T-helper 1 cell (primary cell): ENCODE measurements at places on chromosomes 2 and 18.

DNA sequence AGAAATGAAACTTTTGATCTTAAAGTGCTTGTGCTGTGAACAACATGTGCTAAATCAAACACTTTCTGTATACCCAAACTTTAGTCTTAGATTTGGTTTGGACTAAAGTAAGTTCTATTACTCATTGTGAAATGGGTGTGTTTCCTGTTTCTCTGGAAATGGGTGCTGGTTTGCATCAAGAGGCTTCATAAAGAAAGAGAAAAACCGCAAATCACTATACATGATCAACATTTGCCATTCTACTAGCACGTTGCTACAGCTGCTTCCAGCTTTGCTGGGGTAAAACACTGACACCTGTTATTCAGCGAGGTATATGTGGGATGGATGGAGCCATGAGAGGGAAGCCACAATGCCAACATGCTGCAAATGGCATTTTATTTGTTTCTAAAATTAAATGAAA, 547.0 kb upstream of the ACVR2A start:
- peak; percentile 91 for DNase-seq

DNA sequence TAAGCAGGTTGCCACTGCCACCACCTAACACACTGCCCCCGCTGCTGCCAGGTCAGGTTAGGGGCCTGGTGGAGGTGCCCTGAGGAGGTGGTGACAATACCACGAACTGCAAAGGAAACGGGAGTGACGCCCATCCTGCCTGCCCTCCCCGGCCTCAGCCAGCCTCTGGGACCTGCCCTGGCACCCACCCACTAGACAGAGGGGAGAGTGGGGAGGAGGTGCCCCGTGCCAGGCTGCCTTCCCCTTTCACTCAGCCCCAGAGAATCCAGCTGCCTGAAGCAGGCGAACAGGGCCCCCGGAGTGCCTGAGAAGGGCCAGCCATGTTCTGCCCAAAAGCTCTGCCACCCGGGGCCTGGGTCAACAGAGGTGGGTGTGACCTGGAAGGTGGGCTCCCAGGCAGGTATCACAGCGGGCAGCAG, 44.5 kb upstream of the FOSL2 start:
- DNase-seq: peak; percentile 31

DNA sequence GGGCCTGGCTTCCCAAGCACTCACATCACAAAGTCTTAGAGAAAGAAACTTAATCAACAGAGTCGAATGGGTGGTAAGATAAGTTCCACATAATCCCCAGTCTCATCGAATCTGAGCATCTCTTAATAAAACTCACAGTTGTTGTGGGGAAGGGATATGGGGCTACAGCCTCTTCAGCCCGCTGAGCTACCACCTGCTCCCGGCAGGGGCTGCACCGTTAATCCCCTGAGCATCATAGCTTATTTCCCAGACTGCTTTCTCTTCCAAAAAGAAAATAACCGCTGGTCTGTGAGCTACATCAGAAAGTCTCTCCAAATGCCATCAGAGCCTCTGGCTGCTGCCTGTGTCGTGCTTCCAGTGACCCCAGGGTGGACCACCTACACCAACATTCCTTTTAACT, 139.4 kb upstream of the CELF4 start:
- no peak for DNase-seq

DNA sequence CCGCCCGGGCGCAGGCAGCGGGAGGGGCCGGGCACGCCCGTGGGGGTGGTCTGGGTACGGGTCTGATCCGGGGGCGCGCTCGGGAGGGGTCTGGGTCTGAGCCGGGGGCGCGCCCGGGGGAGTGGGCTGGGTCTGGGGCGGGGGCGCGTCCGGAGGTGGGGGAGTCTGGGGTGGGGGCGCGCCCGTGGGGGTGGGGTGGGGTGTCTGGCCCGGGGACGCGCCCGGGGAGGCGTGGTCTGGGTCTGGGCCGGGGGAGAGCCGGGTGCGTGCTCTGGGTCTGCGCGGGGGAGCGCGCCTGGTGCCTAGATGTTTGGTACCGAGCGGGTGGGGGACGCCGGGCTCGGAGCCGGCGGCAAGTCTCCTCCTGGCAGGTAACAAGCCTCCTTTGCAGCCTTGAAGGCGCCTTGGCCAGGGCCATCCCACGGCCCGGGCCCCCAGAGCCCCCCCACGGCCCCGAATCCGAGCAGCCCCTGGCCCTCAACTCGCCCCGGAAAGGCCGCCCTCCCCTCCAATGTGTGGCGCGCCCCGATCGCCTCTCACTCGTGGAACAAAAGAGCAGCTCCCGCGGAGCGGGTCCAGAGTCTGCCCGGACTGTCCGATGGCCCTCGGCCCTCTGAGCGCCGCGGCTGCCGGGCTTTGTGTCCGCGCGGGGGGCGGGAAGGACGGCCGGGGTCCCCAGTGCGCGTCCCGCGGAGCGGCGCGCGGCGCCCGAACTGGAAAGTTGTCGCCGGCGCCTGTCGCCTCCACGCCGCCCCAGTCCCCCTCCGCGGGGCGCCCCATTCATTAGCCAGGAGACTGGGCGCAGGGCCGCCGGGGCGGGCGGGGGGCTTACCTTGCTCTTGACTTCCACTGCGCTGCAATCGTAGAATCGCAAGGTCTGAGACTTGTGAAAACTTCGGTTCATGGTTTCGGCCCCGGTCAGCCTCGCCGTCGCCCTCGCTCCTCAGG, 595 bp downstream of the PARD6G start:
- DNase-seq: no peak

DNA sequence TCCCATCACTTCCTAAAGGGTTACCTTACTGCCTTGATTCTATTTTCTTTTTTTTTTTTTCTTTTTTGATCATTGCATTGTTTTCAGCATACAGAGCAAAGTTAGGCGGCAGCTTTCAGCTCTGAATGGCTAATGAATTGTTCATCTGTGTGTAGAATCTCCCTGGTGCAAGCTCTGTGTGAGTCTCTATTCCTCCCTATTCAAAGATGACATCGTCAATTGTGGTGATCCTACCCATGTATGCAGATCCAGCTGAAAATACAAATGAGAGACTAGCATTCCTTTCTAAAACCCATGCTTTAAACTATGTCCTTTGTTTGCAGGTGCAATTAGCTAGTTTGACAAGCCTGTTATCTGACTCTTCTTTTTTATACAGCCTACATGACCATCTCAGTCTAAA, 539.0 kb downstream of the ARHGAP15 start:
- DNase-seq: no peak

DNA sequence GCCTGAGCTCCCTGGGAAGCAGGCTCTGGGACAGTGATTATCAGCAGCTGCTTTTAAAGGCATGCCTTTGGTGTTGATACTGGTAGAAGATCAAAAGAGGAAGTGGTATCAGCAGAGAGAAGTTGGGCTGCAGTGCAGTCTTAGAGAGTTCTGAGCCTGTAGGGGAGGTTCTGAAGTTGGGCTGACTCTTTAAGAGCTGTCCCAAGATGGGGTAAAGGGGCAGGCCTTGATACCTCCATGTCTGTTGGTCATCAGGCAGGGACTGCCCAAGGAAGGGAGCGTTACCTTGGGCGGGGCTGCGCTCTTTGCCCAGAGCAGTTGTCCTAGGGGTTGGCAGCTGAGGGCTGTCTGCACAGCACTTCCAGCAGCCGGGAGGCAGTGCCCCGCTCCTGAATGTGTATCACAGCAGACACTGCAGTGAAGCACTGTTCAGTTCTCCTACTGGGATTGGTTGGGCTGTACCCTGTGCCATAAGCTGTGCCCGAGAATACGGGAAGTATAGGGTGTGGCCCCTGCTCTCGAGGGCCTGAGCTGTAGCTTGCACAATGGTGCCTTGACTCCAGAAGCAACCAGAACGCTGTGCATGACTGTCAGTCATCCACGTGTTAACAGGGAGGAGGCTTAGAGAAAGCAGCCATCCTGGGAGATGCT, 177.0 kb downstream of the CTIF start:
- no peak for DNase-seq

- DNase-seq: no peak
Measured at GRCh38 chr2:8584174-8585066, 97.4 kb upstream of the ID2 start.

DNA sequence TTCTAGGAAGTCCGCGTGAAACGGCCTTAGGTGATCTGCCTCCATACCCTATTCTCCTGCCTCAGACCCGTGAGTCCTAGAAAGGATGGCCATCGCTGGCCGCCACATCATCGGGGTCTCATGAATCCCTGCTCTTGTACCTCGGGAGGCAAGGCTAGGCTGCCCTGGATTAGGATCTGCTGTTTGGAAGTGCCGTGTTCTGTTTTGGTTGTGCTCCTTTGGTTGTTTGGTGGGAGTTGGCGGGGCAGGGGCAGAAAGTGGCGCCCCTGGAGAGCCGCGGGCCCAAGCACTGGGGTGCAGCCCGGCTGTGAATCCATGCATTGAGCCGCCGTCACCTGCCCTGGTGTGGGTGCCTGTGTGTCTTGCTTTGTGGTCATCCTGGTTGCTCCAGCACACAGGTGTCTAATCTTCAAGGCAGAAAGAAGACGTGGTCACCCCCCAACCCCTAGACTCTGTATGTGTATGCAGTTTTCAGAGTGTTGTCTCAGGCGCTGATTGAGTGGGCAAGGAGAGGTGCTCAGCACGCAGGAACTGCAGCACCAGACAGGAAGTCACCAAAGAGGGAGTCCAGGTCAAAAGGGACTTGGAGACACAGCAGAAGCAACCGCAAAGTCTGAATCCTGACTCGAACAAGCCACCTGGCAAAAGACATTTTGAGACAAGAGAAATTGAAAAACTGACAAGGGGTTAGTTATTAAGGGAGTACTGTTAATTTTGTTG, 80.0 kb upstream of the LDLRAD4 start:
- no peak for DNase-seq

DNA sequence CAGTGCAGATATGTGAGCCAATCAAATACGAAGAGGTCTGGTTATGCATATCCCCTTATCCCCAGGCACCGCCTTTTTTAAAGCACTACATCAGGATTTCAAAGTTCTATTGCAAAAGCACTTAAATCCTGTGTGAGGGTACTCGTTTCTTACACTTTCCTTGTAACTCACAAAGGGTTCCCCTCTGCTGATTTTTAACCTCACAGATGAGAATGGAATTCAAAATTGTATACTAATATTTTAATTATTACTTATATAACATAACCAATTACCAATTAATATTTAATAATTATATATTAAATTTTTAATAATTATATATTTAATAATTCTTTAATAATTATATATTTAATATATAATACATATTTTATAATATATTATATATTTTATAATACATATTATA, 126.2 kb upstream of the MAPRE2 start:
- no peak for DNase-seq

DNA sequence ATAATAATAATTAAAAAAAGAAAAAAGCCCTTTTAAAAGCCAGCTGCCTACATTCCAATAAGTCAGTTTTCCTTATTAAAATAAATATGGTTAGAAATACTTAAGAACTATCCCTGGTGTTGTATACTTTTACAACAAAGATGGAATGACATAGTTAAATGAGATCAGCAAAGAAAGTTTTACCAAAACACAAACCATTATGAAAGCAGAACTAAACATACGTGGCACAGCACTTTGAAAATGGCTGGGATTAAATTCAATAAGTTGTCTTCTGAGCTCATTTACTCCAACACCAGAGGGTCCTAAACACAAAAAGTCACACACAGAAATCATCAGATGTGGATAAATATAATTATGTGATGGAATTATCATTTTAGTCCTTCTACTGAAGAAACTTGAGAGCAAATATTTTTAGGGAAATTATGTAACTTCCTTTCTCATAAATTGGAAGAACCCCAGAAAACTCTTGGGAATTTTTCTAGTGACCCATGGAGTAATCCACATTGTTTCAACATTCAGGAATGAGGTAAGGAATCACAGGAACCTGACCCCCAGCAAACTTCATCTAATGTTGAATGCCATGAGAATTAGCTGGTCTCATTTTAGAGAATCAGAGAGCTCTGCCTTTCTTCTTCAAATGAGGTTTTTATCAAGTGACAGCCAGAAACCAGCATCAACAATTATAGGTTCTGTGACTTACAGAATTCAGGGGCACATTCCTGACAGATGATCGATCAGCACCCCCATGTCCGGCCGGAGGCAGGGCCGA, 11.5 kb upstream of the TMEM237 start:
- no peak for DNase-seq

- no peak for DNase-seq
Measured at GRCh38 chr2:24898122-24899109, 21.6 kb downstream of the ADCY3 start.

- no peak for DNase-seq
Measured at GRCh38 chr18:75304678-75305557, 94.3 kb downstream of the TSHZ1 start.

- no peak for DNase-seq
Measured at GRCh38 chr2:167764772-167765341, 482.5 kb downstream of the STK39 start.

DNA sequence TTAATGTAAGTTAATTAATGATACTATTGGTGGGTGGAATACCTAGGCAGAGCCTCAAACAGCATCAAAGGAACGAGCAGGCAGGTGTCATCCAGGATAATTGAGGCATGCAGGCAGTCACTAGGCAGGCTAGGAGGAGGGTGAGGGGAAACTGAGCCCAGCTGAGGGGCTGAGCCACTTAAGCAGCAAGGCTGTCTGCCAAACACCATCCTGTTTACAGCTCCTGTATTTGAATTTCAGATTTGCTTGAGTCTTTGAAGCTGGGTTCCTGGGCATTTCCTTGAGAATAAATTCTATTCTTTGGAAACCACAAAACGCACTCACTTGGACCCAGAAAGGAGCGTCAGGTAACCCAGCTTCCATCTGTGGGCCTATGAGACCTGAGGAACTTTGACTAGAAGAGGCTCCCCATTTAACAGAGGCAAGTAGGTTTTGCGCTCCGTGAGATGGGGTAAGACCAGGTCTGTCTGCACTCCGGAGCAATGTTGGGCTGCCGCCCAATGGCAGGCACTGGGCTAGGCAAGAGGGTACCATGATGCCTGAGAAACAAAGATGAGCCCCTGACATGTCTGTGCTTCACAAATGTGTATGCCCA, 2.0 kb downstream of the EDAR start:
- DNase-seq: peak; percentile 8

DNA sequence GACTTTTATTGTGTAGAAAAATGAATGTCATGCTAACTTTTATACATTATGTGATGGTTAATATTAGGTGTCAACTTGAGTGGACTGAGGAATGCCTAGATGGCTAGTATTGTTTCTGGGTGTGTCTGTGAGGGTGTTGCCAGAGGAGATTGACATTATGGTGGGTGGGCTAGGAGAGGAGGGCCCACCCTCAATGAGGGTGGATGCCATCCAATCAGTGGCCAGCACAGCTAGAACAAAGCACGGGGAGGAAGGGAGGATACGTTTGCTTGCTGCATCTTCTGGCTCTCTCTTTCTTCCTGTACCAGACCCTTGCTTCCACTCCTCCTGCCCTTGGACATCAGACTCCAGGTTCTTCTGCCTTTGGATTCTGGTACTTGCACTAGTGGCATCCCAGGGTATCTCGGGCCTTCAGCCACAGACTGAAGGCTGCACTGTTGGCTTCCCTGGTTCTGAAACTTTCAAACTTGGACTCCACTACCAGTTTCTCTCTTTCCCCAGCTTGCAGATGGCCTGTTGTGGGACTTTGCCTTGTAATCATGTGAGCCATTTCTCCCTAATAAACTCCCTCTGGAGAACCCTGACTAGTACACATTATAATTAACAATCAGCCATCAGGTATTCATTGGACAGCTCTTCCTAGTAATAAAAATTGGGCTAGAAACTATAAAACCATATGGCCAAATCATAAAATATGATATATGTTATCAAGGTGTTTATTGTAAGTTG, 31.7 kb upstream of the ZCCHC2 start:
- DNase-seq: no peak
